Bladder microvascular endothelial cell (primary cell): ENCODE measurements at places on chromosomes 7 and 10. TPM values are rescaled to one million over a fixed set of nuclear protein-coding genes. Genes with fewer than 3 reads are reported as not detected.

HMX2 gene
- not detected in 2 replicates for total RNA-seq

ZNF398 gene
- 3.2 and 7.6 TPM in 2 replicates for total RNA-seq

CALML3 gene
- total RNA-seq, result not detected in 2 replicates

ZNF853 gene
- total RNA-seq, result 0.16 and 1.9 TPM in 2 replicates

CTTNBP2 gene
- not detected in 2 replicates for total RNA-seq

VSTM2A gene
- not detected in 2 replicates for total RNA-seq
